ENCODE measurements at places on chromosomes 3 and 15. TPM values are rescaled to one million over a fixed set of nuclear protein-coding genes. Genes with fewer than 3 reads are reported as not detected.

The BFSP2 gene
- 2.5 TPM for total RNA-seq

The ALDH1A3 gene
- 0.63 TPM for total RNA-seq

The ARHGAP11A gene
- total RNA-seq: 15.3 TPM

The CLSTN2 gene
- 33.2 TPM for total RNA-seq

The TERC gene
- 57.6 TPM for total RNA-seq

The LEKR1 gene
- total RNA-seq: 1.3 TPM

The GHRL gene
- total RNA-seq: not detected

The MCTP2 gene
- total RNA-seq: 0.94 TPM

The GOLGA6L10 gene
- total RNA-seq: 14.1 TPM

The SENP7 gene
- total RNA-seq: 174 TPM

The ATXN7 gene
- 31.9 TPM for total RNA-seq

The ZNF860 gene
- 5.3 TPM for total RNA-seq

The CKMT1B gene
- total RNA-seq: 11.9 TPM

The TNIK gene
- 118 TPM for total RNA-seq

The CPEB1 gene
- total RNA-seq: 4.7 TPM

The SENP2 gene
- total RNA-seq: 47.9 TPM

The HIGD2B gene
- not detected for total RNA-seq

The MKRN3 gene
- 53.5 TPM for total RNA-seq

The PLIN1 gene
- total RNA-seq: 0.31 TPM

The SHF gene
- 72.0 TPM for total RNA-seq

The NOX5 gene
- total RNA-seq: 0.63 TPM

The PIGZ gene
- 9.1 TPM for total RNA-seq

The PLCB2 gene
- 6.9 TPM for total RNA-seq

The ACKR4 gene
- total RNA-seq: not detected

The RBM5 gene
- total RNA-seq: 503 TPM

The GPR87 gene
- total RNA-seq: not detected

The ALS2CL gene
- 4.4 TPM for total RNA-seq

The DHX30 gene
- 98.9 TPM for total RNA-seq

The EXD1 gene
- 0.63 TPM for total RNA-seq

The PLCL2 gene
- 95.8 TPM for total RNA-seq

The DNAH12 gene
- 1.6 TPM for total RNA-seq

The WDR72 gene
- total RNA-seq: 0.31 TPM

The C3orf20 gene
- total RNA-seq: 0.31 TPM

The ROBO1 gene
- total RNA-seq: 269 TPM

The TBC1D2B gene
- total RNA-seq: 22.8 TPM

The TM4SF1 gene
- 8.1 TPM for total RNA-seq

The MAGI1 gene
- total RNA-seq: 103 TPM

The TIPIN gene
- total RNA-seq: 16.9 TPM

The ZNF660 gene
- 28.5 TPM for total RNA-seq

The CHL1 gene
- total RNA-seq: 1,059 TPM

The ANKRD34C gene
- total RNA-seq: not detected

The RTP4 gene
- not detected for total RNA-seq

The NR2E3 gene
- not detected for total RNA-seq

The SLC22A13 gene
- 1.3 TPM for total RNA-seq

The IL17RB gene
- total RNA-seq: 2.2 TPM

The GPR149 gene
- total RNA-seq: 1.9 TPM

The MYO5A gene
- 258 TPM for total RNA-seq

The ZNF774 gene
- 11.6 TPM for total RNA-seq

The SEMA7A gene
- 59.2 TPM for total RNA-seq

The RFTN1 gene
- 7.5 TPM for total RNA-seq

The TRPC1 gene
- total RNA-seq: 113 TPM

The GLDN gene
- 2.2 TPM for total RNA-seq

The THAP10 gene
- total RNA-seq: 4.1 TPM

The CRABP1 gene
- 5.3 TPM for total RNA-seq

The SEMA5B gene
- total RNA-seq: 28.5 TPM

The SHC4 gene
- 7.2 TPM for total RNA-seq

The SPTBN5 gene
- total RNA-seq: 0.63 TPM

All from parietal lobe (tissue), 2 donors.